ENCODE measurements at places on chromosomes 16 and 17.

GRCh38 chr17:66567234-66568170 lies 265.1 kb downstream of the PRKCA start:
- peak; percentile 59 for DNase-seq

DNA sequence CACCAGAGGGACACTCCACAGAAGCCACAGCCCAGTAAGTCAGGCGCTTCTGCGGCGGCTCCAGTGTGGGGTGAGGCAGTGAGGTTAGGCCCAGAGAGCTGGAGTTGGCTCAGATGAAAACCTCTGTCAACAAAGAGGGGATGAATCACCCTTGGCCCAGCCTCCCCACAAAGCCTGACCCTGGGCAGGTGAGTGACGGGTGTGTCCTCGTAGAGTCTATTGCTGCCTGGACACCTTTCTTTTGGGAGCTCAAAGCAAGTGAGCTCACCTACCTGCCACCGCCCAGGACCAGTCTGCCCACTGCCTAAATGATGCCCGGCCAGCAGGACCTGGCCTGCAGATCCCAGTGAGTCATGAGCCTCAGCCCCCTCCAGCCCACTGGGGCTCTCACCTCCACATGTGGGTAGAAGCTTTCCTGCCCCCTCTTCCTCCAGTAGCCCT lies 24.9 kb upstream of the DBNDD1 start:
- DNase-seq = no peak

GRCh38 chr16:78982096-78982744 lies 618.3 kb downstream of the MAF start:
- no peak for DNase-seq

GRCh38 chr17:80006811-80007752 lies 28.6 kb downstream of the TBC1D16 start:
- no peak for DNase-seq

Data from stimulated activated CD8-positive, alpha-beta memory T cell treated with anti-CD3 and anti-CD28 coated beads, Interleukin-4, amount 100 ng/mL, for 1 hour (primary cell).